Chondrocyte (in vitro differentiated cells): ENCODE measurements at places on chromosomes 12 and 14.

DNA sequence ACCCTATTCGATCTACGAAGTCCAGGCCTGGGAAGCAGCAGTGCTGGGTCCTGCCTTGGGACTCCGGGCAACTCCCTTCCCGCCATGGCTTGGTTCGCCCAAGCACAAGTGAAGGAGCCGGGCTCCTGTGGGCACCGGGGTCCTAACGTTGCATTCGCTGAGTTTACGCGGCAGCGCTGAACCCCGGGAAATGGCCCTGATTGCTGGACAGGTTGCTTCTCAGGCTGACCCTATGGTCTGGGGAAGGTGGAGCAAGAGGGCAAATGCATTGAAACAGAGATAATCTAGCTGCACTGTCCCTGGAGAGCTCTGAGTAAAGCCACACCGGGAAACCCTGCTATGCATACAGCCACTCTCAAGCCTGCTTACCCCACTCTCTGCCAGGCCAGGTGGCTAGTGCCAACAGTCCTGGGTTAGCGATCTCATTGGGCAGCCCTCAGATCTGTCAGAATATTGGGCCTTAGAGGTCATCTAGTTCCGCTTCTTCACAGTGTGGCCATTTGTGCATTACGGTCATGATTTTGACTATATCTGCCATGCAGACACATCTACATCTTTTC lies 11.3 kb downstream of the SYNE3 start:
- H3K4me3 ChIP-seq: no peak overlapping the region
- H3K27ac ChIP-seq: no peak overlapping the region
- peaks cover 47% of the 10 kb centered on the region for H3K4me1 ChIP-seq
- no peak for DNase-seq

- no peak for DNase-seq
- H3K36me3 ChIP-seq: peaks cover 3% of the 10 kb centered on the region
- peaks cover 32% of the 10 kb centered on the region for H3K4me1 ChIP-seq
- no peaks in the 10 kb centered on the region for H3K27me3 ChIP-seq
Measured at GRCh38 chr12:10612984-10613348, 443 bp downstream of the MAGOHB start.

DNA sequence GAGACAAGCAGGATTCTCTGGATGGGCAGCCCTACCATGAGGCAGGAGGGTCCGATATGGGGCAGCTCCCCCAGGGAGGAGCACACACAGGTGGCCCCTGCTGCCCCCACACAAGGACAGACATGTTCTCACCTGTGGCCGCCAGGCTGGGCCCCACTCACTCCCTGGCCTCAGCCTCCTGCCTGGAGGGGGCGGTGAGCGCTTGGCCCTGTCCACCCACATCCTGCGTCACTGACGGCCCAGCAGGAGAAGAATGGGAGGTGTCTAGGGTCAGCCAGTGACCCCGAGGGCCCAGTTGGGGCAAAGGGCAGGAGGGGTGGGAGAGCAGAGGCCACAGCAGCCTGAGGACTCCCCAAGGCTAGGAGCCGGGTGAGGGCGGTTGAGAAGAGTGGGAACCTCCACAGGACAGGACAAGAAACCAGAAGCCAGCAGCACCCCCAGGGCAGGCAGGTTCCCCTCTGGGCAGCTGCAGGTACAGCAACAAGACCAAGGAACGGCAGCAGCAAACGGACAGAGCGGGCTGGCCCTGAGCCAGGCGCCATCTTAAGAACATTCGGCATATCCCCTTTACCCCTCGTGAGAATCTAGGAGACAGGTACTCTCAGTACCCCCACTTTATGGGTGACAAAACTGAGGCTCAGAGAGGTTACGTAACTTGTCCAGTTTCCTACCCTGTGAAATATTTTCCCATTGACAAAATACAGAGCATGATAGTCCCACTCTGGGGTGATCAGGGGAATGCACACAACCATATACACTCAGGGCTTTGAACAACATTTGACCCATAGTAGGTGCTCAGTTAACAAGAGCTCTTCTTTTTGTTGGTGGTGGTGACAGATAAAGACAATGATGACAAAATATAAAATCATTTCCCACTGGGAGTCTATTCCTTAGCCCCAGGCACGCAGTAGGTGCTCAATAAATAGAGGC lies 74.3 kb downstream of the NCOR2 start:
- no peaks in the 10 kb centered on the region for H3K27me3 ChIP-seq
- peaks cover 20% of the 10 kb centered on the region for H3K4me1 ChIP-seq
- H3K4me3 ChIP-seq: no peak overlapping the region
- no peak overlapping the region for H3K27ac ChIP-seq
- DNase-seq: no peak

GRCh38 chr12:57739387-57739786 lies 845 bp upstream of the AGAP2 start:
- peaks cover 25% of the 10 kb centered on the region for H3K4me1 ChIP-seq
- H3K27ac ChIP-seq: no peak overlapping the region
- DNase-seq: no peak
- H3K36me3 ChIP-seq: no peaks in the 10 kb centered on the region
- H3K4me3 ChIP-seq: peak overlapping the region; percentile 57

- DNase-seq: no peak
- H3K27ac ChIP-seq: peak overlapping the region; percentile 95
- H3K4me1 ChIP-seq: peaks cover 94% of the 10 kb centered on the region
- H3K36me3 ChIP-seq: no peaks in the 10 kb centered on the region
- H3K27me3 ChIP-seq: no peaks in the 10 kb centered on the region
- peak overlapping the region; percentile 54 for H3K4me3 ChIP-seq
Measured at GRCh38 chr12:116123451-116124258, 153.8 kb downstream of the MED13L start.

- no peak overlapping the region for H3K27ac ChIP-seq
- DNase-seq: no peak
- H3K4me3 ChIP-seq: no peak overlapping the region
- H3K36me3 ChIP-seq: no peaks in the 10 kb centered on the region
- H3K27me3 ChIP-seq: peaks cover 6% of the 10 kb centered on the region
- no peaks in the 10 kb centered on the region for H3K4me1 ChIP-seq
Measured at GRCh38 chr14:78631551-78631950, 461.4 kb downstream of the NRXN3 start.
